Stimulated activated CD8-positive, alpha-beta memory T cell treated with anti-CD3 and anti-CD28 coated beads, Interleukin-2, amount 100 ng/mL, for 1 hour (primary cell): ENCODE measurements at places on chromosomes 1 and 21.

DNA sequence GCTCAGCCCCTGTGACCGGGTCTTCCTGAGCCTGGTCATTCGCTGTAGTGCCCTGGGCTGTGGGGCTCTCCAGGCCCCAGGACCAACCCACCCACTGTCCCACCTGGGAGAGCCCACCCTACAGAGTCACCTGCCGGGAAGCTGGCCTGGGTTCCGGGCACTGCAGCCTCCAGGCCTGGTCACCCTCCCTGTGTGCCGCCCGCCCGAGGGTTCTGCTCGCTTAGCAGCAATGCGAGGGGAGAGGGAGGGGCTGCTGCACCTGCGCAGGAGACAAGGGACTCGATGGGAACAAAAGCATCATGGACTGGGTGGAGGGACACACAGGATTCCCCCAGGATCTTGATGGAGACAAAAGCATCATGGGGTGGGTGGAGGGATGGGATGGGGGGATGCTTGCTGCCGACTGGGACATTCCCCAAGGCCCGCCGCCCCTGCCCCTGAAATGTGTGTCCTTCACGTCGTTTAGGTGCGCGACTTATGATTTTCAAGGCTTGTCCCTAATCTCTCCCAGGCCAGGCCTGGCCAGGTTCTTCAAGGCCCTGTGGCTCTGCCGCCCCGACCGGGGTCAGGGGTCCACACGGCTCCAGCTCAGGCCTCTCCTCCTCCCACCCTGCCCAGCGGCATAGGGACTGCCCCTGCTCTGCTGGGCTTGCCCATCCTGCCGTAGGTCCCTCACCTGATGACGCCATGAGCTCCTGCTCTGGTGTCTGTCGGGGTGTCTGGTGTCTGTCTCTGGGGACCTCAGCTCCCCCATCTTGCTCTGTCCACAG, 1.7 kb downstream of the KRTAP10-8 start:
- DNase-seq, result no peak

DNA sequence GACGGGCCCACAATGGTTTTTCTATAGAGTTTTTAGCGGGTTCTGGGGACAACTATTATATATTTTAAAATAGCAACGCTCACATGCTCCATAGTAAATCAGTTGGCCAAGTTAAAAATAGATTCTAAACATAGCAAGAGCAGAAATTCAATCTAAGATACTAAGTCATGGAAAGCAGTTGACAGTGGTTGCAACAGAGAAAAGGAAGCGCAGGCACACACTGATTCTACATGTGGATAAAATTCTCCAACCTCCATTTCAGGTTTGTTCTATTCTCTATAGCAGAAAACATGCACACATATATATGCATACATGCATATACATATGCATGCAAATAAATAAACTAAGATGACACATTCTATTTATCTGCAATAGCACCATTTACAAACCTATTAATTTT, 89.6 kb upstream of the HNRNPU start:
- DNase-seq, result no peak

DNA sequence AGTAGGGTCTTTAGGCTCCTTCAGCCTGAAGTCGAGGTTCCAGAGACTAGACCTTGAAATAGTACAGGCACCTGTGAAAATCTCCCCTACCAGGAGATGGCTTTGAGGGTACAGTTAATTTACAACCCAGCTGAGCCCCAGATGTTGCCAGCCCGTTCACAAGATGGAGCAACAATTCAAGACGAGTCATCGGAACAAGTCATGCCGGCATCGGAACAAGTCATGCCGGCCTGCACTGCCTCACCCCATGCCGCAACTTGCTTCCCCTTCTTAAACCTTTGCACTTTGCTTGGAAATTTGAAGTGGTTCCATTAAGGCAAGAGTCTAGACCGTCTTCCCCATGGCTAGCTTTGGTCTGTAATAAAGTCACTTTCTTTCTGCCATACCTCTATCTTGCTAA, 16.0 kb downstream of the HHAT start:
- no peak for DNase-seq

DNA sequence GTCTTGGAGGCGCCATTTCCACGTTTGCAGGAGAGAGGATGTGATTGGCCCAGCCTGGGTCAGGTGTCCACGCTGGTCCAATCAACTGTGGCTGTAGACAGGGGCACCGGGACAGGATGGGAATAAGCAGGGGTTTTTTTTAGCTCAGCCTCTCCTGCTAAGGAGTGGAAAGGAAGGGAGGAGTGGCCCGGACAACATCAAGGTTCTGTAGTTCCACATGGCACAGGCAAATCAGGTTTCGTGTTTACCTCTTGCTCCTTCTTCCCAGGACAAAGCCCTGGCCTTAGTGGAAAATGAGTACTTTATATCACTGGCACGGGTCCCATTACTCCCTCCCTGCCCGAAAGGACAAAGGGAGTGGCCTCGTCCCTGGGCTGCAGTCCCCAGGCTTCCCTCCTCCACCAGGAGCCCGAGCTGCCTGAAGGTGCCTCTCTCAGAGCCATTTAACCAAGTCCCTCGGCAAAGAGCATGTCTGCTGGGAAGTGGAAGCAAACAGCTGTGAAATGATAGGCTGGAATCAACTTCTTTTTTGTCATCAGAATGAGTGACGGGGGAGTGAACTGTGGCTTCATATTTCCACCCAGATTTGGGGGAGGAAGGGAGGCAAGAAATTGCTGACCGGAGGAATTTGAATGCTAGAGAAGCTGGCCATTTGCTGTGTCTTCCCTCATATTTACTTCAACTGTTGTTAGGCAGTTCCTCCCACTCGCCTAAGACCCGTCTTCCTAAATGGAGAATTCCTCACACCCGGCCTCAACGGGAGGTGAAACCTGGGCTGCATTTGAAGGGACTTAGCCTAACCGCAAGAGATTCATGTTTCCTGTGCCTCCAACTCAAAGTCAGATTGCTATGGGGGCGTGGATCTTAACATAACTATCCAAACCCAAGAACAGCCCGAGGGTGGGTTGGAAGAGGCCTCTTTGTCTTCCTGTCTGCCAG, 84.9 kb upstream of the SLC44A3 start:
- DNase-seq, result no peak

DNA sequence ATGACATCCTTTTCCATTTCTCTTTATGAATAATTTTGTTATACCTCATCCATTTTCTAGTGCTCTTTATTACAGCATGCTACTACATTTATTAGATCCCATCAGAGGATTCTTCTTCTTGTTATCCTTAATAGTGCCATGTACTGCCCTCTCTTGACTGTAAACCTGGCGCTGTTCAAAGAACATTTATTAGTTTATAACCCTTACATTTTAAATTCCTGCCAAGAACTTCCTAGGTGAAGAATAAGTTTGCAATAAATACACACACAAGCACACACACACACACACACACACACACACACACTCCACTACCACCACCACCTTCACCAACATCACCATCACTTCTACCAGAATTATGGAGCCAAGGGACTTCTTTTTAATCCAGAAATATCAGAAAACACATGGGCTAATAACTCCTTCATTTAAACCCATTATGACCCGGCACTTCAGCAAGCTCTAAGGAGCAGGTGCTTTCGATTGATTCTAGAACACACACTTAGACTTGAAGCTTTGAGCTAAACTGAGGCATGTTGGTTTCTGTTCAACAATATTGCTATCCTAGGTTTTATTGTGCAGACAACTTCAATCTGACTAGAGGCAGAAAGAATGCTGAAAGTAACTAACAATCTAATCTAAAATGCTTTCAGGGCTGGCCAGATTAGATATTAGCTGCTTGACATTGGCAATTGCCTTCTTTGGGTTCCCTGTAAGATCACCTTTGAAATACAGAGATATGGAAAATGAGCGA, 556.8 kb downstream of the LMO4 start:
- DNase-seq, result no peak

DNA sequence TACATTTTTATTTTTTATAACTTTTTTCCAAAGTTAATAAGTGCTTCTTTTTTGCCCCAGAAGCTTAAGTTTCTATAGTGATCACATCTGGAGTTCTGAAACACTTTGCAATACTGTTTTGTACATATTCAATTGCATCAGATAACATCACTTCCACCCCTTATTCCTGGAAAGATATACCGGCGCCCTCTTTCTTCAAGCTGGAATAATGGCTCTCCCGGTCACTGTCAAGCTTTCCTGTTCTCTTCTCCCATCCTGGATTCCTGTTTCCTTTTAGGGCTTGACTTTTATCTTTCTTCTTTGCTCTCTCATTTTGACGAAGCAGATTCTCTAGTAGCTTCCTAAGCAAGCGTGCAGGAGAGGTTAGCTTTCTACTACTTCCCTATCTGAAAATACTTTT, 1866.8 kb downstream of the MRPL39 start:
- DNase-seq, result no peak

GRCh38 chr1:206812471-206812870, 40.2 kb upstream of the IL10 start:
- DNase-seq, result no peak

- DNase-seq, result no peak
Observed at GRCh38 chr1:112638110-112638428, 18.4 kb downstream of the CAPZA1 start.

DNA sequence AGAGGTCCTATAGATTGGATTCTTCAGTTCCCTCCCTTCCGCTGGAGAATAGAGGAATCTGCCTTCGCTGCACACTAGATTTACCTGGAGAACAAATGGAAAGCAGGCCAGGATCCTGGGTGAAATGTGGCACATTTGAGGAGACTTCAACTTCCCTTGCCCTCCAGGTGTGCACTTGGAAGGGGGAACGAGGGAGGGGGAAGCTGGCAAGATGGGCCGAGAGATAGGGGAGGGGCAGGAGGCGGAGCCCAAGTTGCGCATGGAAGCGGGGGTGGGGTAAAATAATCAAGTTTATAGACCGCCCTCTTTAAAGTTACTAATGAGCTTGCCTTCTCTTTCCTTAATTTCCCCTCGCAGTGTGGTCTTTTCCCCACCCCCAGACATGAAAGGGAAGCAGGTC, 155.7 kb upstream of the CAMK1G start:
- DNase-seq, result no peak

- DNase-seq, result no peak
Observed at GRCh38 chr1:231857609-231858135, 231.1 kb downstream of the DISC1 start.

DNA sequence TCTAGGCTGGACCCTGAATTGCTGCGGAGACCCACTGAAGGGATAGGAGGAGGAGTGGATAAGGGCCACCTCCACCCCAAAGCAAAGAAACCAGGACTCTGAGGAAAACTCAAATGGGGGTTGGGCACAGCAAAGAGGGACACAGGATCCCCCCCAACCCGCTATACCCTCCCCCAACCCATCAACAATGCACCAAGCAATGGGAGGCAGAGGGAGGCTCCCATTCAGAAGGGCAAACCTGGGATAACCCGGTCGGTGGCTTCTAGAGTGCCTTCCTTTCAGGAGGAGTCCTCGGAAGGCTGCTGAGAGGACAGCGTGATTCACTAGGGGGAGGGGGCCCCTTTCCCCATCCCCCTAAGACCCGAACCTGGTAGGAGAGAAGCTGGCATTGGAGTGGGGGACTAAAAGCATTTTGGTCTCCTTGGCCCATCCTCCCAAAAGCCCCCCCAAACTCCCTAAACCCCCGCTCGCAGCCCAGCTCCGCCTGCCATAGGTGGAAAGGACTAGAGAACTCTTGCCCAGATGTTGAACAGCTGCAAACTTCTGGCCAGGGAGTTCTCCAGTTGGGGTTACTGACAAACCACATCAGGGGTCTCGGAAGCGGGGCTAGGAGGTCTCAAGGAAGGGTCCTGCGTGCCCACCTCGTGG, 1.3 kb downstream of the MEF2D start:
- DNase-seq, result no peak

DNA sequence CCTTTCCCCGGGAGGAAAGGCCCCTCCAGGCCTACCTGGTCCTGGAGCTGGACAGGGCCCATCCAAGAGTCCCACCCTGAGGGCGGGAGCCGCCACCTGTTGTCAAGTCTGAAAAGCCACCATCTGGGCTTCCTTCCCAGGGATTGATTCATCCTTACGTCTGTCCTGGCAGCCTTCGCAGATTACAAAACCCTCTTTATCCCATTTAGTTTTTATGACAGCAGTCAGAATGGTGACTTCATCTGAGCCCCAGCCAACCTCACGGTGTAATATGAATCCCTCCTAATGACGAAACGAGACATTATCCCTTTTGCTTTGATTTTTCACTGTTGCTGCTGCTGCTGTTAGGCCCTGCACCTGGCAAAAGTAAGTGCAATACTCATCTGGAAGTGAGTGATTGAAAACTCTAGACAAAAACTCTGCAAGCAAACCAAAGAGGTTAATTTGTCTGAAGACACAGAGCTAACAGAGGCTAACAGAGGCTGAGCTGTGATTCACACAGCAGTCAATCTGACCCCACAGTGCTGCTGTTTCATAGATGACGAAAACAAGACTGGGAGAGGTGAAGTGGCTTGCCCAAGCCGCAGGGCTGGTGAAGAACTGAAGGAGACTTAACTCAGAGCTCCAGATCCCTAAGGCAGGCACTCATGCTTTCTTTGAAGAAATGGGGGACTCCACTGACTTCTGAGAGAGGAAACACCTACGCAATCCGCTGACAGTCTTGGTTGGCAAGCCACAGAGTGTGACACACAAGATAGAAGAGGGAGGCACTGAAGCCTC, 30.0 kb upstream of the S100A7 start:
- no peak for DNase-seq

DNA sequence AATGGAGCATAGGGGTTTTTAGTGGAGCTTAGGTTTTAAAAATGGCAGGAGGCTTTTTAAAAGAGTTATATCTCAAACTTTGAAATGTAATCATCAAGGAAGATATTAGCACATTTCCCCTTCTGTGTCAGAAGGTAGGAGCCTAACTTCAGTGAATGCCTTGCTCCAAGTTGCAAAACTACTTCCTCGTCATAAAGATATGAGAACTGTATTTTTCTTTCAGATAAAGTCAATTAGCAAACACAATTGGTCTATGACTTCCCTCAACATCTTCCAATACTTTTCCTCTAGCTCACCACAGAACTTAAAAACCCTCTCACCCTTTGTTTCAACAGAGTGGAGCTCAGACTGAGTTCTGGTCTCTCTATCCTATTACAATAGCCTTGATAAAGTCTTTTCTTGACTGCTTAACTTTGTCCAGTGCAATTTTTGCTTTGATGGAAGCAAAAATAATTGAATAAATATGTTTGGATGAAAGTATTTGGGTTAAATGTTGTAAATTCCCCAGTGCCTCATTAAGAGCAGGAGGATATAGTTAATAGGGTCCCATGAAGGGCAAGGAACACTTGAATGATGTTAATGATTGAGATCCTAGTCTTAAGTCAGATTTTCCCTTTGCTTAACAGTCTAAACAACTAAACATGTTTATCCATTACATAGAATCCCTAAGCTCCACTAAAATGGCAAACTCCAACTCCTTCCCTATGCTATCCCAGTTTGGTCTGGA, 58.9 kb downstream of the TNFSF18 start:
- no peak for DNase-seq

GRCh38 chr1:47551971-47552528, 114.2 kb downstream of the FOXD2 start:
- DNase-seq, result no peak

DNA sequence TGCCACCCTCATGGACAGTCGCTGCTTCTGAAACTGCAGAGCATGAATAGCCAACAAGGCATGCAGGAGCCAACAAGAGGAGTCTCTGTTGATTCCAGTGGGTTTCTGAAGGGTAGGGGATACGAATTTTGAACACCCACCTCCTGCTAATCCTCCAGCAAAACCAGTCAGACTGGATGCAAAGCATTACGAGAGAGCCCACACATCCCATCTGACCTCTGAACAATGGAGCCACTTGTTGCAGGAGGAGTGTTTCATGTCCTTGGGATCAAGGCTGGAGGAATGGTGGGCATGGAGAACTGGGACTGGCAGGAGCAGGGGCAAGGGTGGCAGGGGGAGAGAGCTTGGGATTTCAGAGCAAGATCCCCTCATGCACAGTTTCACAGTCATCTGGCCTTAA, 1.6 kb downstream of the VTCN1 start:
- DNase-seq, result no peak

GRCh38 chr1:109198043-109198695, 15.5 kb upstream of the SARS1 start:
- DNase-seq, result no peak
